ENCODE measurements at places on chromosomes 7 and 10.

DNA sequence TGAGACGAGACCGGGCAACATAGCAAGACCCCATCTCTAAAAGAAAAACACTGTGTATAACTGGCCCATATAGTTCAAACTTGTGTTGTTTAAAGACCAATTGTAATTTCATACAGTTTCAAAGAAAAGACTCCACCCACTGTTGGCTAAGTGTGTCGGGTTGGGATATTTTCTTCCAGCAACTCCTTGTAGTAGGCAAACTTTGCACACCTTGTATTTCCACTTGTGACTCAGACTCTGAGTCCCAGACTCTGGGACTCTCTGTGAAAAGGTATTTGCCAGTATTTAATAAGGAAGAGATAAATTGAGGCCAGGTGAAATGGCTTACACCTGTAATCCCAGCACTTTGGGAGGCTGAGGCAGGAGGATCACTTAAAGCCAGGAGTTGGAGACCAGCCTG lies 29.3 kb upstream of the RHBDD2 start:
- DNase-seq, result no peak

DNA sequence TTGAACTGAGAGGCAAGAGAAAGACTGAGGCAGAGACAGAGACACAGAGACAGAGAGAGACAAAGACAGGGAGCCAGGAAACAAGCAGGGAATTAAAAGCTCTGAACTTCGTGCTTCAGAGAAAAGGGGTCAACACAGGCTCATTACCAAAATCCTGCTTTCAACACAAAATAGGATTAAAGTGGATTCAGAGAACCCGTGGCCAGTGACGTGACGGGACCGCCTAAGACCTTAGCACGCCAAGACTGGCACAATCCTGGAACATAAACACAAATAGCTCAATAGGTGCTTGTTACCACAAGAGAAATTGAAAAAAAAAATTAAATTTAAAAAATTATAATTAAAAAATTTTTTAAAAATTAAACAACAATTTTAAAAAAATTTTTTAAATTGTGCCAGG lies 21.5 kb downstream of the ASB13 start:
- no peak for DNase-seq

- no peak for DNase-seq
Observed at GRCh38 chr7:99116144-99116543, 27.8 kb downstream of the SMURF1 start.

DNA sequence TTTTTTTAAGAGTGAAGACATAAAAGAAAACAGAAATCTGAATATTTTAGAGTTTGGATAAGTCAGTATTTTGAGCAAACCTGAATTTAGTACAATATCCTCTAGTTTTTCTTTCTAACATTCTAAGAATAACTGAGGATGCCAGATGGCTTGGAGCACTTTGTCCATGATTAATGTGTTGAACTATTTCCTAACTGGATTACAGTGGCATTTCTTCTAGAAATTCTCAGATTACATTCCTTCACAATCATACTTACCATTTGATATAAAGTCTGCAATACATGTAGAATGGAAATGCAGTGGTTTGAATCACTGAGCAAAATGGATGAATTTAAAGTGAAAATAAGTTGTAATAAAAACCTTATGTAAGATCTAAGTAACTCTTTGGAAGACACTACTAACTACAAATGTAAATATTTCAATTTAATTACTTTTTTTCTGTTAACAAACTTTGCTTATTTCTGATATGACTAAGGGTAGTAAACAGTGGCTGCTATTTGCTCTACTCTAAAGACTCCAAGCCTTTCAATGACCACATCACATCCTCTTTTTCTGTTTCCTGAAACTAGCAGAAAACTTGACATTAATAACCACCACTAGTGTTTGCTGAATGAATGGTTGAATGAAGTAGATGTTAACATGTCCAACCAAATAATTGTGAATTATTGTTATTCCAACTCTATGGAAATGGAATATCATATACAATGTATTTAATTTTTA lies 102.8 kb downstream of the PRKG1 start:
- DNase-seq, result no peak

GRCh38 chr7:30136117-30136731 lies 1.4 kb downstream of the MTURN start:
- DNase-seq, result no peak

- no peak for DNase-seq
Observed at GRCh38 chr7:74258639-74259038, 4.4 kb upstream of the RFC2 start.

DNA sequence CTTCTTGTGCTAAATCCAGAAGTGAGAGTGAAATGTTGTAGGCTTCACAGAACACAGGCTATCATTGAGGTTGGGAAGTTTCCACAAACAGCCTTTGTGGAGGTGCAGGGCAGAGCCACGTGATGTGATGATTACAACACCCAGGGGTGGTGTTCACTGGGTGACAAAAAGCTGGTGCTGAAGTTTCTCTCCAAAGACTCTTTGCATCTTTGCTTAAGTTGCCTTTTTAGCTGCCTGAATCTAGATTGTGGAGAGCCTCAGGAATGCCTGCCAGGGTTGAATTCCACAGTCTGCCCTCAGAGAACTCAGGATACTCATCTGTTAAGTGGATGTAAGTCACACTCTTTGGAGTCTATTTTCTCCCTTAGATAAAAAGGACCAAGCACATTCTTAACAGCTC lies 56.3 kb downstream of the PLXNA4 start:
- no peak for DNase-seq

DNA sequence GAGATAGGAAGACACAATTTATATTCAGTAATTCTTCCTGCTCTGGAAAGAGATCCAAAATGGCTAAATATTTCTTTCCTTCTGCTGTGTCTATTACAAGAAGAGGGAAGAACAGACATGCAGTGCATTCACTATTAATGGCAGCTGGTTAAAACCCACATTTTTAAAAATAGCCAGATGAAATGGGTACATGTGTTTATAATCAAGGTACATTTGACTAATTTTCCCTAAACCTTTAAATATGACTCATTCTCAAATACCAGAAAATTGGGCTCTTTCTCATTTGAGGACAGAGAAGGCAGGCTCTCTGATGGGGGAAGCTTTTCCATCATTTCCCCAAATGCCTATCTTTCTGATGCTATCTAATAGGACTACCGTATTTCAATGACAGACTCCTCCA lies 215.7 kb upstream of the HABP2 start:
- DNase-seq, result no peak

GRCh38 chr7:1441615-1442354 lies 17.5 kb downstream of the MICALL2 start:
- no peak for DNase-seq

DNA sequence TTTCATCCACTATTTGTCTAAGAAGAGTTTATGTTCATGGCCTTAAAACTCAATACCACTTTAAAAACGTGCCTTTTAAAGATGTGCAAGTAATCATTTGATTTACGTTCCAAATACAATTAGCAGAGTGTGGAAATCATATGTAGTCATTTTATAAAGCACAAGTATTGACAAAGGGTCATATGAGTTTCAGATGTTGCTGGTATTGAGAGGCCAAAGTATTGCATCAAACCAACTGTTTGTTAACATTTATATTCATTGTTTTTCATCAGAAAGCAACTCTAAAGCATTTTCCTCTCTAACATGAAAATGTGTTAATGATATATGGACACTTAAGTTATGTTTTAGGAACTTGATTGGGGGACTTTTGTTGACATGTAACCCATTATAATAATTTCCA lies 11.5 kb upstream of the TSGA13 start:
- no peak for DNase-seq

DNA sequence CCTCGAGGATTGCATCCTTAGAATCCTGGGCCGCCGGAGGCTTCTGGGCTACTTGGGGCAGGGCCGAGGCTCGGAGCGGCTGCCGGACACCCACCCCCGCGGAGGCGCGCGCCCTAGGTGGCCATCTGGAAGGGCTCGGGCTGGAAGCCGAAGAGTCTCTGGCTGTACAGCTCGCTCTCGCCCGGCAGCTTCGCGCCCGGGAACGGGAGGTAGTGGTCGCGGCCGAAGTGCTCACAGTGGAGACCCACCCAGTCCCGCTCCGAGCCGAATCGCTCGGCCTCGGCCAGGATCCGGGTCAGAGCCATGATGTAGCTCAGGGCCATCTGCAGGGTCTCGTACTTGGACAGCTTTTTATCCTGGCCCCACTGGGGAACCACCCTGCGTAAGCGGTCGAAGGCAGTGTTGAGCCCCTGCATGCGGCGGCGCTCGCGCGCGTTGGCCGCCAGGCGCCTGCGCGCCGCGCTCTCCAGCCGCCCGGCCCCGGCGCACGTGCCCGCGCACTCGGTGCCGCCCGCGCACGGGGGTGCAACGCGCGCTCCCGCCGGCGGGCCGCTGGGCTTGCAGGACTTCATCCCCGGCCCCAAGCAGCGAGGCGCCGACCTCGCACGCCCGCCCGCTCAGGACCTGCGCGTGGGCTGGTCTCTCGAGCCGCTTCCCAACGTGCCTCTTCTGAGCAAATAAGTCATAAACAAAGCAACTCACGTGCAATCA lies 652 bp downstream of the ATOH7 start:
- DNase-seq, result peak; percentile 1

DNA sequence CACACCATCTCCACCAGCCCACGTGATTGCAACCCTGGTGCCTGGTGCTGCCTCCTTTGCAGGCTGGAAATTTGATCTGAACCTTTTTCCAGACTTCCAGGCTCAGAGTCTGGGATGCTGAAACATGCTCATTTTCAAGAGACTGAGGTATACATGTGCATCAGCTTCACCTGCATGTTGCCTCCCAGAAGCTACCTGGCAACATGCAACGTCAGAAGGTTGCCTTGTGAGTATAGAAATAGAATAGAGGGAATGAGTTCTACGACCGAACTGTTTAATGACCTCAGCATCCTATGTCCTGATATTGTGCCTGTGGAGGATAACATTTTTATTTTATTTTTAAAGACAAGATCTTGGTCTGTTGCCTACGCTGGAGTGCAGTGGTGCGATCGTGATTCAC lies 1.9 kb upstream of the ZNF212 start:
- DNase-seq, result no peak
